GM13977 (cell line): ENCODE measurements at places on chromosomes 2 and 18.

- DNase-seq, result no peak
These were observed at the start of gene EN1 for GRCh38 chr2:118846953-118847761. EN1 (minus strand) TSS chr2:118847648; CDS start chr2:118847167, 481 bp downstream.

- no peak for DNase-seq
These were observed 453.4 kb downstream of the BCL11A start for GRCh38 chr2:60100034-60100433.

DNA sequence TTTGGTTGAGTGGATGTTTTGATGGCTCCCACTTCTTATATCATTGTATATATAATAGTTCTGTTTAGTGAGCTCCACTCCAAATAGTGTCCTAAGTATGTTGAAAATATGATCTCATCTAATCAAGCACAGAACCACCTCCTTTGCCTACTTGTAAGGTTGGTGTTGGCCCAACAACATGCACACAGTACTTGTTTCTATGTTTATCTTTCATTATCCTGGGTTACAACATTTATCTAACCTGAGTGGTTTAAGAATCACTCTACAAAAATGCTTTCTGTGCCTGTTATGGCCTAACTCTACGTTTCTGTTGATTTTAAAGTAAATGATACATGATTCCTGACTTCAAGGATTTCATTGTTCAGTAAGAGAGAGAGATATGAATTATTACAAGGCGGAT lies 281.9 kb downstream of the FIGN start:
- DNase-seq, result no peak

GRCh38 chr2:33583194-33583938 lies 15.7 kb downstream of the FAM98A start:
- peak; percentile 27 for DNase-seq
